Caki2 (cell line): ENCODE measurements at places on chromosomes 7 and 10.

- DNase-seq, result peak; percentile 65
Observed at GRCh38 chr10:21534604-21535493, 817 bp downstream of the MLLT10 start.

DNA sequence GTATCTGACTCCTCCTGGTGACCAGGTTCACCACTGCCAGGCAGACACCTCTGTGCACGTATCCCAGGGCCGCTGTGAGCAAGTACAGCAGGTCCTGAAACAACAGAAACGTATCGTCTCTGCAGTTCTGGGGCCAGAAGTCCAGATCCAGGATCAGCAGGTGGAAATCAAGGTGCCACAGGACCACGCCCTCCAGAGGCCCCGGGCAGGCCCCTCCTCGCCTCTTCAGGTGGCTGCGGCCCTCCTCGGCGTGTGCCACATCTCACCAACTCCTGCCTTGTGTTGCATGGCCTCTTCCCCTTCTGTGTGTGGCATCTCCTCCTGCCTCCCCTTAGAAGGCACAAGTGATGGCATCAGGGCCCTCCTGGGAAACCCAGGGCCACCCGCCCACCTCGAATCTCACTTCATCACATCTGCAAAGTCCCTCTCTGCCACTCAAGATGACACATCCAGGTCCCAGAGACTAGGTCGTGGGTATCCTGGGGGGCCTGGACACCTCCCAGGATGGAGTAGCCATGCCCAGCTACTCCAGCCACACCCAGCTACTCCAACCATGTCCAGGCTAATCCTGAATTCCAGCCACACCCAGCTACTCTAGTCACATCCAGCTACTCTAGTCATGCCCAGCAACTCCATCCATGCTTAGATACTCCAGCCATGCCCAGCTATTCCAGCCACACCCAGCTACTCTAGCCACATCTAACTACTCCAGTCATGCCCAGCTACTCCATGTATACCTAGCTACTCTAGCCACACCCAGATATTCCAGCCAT lies 52.6 kb upstream of the DNAAF5 start:
- no peak for DNase-seq

- DNase-seq, result peak; percentile 69
Observed at GRCh38 chr10:34808801-34809745, 6.0 kb downstream of the PARD3 start.

GRCh38 chr7:21469894-21470293 lies 42.0 kb downstream of the SP4 start:
- DNase-seq, result no peak

GRCh38 chr7:4828720-4829383 lies 33.0 kb downstream of the PAPOLB start:
- DNase-seq, result no peak

DNA sequence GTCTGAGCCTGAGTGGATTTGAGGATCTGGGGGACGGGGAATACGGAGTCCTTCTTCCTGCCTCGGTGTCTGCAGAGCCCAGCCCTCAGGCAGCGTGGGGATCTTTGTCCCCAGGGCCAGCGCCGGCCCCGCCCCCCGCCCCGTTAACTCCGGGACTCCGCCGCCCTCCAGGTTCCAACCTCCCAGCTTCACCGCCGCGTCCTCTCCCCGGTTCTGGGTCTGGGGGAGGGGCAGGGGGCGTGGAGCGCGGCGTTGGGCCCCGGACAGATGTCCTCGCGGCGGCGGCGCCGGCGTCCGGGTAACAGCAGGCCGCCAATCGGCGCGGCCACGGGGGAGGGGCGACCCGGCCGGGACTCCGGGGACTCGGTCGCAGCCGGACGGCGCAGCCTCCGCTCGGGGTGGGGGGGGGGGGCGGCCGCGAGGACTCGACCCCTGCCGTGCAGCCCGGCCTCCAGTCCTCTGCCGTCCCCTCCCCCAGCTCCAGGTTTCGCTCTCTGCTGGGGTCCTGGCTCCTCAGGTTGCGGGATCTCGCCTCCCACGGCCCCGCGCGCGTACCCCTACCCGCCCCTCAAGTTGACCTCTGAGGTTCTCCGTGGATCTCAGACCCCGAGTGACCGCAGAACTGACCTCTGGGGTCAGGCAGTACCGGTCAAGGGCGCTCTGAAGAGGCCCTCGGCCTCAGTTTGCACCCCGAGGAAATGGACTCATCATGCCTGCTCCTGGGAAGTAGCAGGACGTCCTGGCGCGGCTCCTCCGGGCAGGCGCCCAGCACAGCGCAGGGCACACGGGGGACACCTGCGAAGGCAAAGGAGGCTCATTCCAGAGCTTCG lies 2.3 kb upstream of the ELFN1 start:
- no peak for DNase-seq

- no peak for DNase-seq
Observed at GRCh38 chr10:48239618-48240017, 34.9 kb downstream of the FRMPD2 start.

- DNase-seq, result no peak
Observed at GRCh38 chr10:71080381-71081228, 131.8 kb upstream of the UNC5B start.

DNA sequence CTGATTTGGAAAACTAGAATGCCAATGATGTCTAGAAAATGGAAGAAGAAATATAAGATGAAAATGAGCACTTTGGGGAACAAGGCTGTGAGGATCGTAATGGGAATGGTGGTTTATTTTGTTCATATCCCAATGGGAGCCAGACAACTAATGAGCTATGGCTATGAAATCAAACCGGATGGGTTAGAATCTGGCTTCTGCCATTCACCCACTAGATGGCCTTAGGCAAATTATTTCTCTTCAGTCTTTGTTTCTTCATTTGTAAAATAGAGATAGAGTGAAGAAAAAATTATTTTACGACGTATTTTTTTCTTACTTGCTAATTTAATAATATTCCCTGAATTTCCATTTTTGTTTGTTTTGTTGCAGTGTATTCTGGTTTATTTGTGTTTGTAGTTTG lies 572.1 kb upstream of the IGFBP3 start:
- no peak for DNase-seq

DNA sequence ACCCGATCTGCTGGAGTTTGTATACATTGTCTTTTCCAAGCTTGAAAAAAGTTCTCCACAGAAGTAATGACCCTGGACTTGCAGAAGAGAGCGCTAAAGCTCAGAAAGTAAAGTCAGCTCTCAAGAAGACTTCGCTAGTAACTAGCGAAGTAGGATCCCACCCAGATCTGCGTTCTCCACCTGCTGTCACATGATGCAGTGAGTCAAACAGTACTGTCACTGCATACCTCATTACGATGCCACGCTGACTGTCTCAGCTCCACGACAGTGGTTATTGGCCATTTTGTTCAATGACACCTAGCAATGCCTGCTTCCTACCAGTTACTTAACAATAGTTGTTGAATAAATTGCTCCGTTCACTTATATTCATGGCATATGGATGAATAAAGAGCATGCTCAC lies 29.7 kb upstream of the SEC61G start:
- peak; percentile 86 for DNase-seq

- peak; percentile 10 for DNase-seq
Observed at GRCh38 chr10:69901628-69902505, 100.2 kb downstream of the COL13A1 start.

GRCh38 chr7:38629651-38630510 lies 1.3 kb downstream of the AMPH start:
- peak; percentile 1 for DNase-seq

DNA sequence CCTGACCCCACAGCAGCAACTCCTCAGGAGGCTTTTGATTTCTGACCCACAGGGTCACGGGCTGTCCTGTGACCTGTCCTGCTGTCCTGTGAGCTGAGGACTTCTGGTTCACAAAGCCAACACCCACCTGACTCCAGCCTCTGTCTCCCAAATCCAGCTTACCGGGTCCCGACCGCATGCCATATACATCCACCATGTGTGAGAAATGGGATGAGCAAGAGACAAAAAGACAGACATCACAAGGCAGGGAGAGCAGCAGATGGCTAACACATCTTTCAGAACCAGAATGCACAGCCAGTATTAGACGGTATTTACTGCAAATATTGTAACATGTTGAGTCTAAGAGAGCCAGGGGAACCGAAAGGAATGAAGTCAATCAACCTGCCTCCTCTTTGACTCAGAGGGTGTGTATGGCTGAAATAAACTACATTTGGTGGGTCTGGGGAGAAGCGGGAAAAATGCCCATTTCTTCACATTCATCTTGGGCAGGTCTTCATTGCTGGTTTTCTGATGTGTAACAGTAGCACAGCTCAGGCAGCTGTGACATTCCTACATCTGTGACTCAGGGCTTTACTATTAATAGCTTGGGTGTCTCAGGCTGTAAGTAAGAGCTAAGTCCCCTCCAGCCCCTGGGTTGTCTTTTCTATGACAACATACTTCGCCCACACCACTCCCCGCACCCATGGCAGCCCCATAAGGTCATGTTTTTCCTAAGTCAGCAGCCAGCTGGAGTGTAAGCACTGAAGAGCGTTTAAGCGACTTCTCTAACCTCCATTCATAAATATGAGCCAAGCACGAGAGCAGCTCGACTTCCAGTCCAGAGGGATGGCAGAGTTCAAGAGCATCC lies 25.0 kb downstream of the ABLIM1 start:
- DNase-seq, result peak; percentile 92

DNA sequence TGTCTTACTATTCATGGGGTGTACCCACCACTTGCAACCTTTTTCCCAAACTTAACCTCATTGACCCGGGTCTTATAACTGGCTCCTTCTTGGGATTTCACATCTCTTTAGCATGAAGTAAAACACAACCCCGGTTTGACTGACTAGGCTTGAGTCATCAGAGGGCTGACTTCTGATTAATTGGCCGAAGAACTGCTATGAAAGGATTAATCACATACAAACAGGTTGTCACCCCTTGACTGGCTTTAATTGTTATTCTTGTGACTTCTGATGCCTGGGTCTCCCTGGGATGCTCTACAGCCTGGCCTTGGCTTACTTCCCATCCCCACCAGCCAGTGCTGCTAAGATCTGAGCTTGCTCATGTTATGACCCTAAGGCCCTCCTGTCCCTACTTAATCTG lies 8.8 kb upstream of the CRPPA start:
- peak; percentile 60 for DNase-seq

GRCh38 chr10:73506491-73506890 lies 10.7 kb upstream of the PPP3CB start:
- no peak for DNase-seq

- no peak for DNase-seq
Observed at GRCh38 chr7:99099499-99100077, 44.3 kb downstream of the SMURF1 start.

DNA sequence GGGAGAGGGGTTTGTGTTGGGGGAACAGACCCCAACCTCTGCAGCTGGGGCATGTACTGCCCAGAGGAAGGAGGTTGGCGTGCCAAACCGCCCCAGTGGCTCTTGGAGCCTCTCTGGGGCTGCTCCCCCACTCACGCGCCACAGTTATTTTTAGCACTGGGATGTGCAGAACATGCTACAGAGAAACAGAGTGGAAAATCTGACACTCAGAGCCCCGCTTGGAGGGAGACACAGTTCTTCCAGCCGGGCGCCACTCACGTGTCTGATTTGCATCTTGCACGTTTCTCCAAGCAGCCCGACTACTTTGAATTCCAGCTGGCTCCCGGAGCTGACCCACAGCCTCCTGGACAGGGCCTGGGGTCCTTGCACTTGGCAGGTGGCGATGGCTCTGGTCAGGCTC lies 182.0 kb downstream of the RPS24 start:
- DNase-seq, result no peak

- no peak for DNase-seq
Observed at GRCh38 chr7:88669913-88670312, 89.6 kb upstream of the ZNF804B start.

GRCh38 chr10:6052247-6053221 lies 9.6 kb downstream of the IL2RA start:
- no peak for DNase-seq

DNA sequence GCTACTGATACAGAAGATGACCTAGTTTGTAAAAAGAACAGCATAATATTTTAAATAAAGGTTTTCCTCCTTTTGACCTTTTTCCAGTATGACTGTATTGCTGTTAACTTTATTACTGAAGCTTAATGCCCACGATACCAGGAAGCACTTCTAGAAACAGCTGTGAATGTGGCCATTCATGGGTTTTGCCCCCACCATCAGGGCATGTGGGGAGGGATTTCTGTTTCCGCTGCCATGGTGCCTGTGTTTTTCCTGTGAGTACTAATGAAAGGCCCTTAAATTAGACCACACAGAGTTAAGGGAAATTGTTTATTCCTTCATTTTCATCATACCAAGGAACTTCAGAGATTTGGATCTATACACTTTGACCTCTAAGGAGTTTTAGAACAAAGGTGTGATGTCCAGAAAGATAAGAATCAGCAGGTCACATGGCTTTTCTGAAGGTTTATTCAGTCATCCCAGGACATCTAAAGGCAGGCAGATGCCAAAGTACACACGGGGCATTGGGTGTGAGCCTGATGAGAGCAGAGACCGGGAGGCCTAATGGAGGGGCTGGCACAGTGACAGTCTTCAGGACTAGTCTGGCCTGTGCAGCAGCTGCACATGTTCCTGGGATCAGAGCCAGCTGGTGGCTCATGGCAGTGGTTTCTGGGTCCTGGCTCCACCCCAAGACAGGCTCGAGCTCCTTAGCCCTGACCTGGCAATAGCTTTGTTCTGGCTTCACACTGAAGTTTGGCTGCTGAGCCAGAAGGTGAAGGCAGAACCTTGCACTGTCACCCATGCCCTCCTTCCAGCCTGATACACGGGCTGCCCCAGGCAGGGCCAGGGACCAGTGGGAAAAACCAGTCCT lies 190.9 kb downstream of the REEP3 start:
- DNase-seq, result peak; percentile 96

DNA sequence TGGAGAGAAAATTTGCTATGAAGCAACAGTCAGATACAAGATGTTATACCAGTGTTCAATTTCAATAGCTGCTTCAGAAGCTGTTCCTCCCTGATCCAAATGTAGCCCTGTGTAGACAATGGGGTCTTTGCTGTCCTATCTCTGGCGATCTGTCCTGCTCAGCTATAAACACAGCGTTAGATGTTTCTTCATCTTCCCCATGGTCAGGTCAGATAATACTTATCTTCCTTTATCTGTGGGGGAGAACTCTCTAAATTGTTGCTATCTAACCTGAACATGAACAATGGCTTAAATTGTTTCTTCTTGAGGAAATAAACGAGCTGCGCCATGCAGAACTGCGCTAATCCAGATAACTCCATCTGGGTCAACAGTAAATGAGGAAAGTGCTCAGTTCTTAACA lies 15.6 kb upstream of the KIAA1217 start:
- no peak for DNase-seq

GRCh38 chr10:79089632-79090031 lies 20.9 kb downstream of the ZMIZ1 start:
- DNase-seq, result no peak

DNA sequence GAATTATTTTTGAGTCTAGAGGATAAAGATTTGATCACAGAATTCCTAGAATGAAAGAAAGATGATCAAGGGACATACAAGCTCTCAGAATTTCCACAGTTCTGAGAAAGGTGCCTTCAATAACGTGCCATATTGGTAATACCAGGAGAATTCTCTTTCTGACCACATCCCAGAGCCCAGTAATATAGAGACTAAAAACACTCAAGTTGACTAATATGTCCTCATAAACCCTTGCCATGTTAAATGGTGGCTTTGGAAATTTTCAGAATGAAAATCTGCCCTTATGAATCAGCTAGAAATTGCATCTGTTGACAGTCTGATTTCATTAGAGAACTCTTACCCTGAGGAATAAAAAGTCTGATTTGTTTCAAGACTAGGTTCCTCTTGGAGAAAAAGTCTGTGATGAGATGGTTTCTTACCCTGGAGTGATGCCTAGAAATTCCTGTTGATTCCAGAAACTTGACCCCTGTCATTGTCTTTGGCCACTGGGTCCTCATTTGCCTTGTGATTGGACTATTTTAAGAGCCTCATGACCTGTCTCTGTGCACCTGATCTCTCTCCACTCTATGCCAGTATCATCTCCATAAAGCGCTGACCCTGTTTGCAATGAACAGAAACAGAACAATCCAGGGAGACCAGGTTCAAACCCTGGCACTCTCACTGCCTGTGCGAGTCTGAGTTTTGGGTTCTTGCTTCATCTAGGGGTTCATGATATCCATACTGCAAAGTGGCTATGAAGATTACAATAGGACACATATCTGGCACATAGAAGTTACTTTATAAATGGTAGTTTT lies 3.3 kb downstream of the IL2RA start:
- no peak for DNase-seq
